ENCODE measurements at places on chromosomes 3 and 15.

GRCh38 chr3:44762170-44762677, 630 bp downstream of the KIF15 start:
- no peak for DNase-seq

- DNase-seq: peak; percentile 89
Observed at GRCh38 chr15:74799856-74800558, 12.6 kb upstream of the LMAN1L start.

DNA sequence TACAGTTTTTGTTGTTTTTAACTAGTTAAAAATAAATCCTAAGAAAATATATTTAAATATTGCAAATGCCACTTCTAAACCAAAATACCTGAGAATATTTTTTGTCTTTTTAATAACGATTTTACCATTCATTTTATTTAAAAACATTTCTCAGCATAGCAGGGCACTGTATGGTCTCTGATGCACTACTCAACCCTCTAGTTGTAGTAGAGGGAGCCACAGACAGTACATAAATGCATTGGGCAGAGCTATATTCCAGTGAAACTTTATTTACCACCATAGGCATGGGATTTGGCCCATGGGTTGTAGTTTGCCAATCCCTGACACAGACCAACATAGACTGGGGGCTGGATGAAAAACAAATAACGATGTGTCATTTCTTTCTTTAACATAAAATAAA, 214.4 kb upstream of the UBE2E1 start:
- DNase-seq: no peak

- no peak for DNase-seq
Observed at GRCh38 chr15:39318231-39318630, 262.6 kb upstream of the THBS1 start.

DNA sequence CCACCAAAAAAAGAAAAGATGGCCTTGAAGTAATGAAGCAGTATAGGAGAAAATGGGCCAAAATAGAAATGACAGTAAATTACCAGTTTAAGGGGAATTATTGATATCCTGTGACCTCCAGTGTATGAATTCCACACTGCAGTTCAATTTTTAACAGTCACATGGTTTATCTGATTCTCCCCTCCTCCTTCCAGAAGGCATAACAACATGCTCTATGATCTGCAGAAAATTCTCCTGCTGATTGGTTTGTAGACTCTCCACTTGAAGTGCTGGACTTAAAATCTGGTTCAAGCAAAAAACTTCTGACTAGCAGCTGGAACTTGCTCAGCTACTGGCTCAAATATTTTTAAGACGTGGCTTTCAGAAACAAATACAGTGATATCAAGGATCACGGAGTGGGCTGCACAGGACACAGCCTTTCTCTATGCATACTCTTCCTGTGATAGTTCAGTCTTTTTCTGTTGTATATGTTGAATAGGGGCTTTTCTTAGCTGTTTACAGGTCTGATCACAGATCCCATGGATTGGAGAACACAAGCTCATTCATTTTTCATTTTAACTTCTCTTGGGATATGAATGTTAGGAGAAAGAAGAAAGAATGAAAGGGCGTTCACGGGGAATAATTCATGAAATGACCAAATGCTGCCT, 211.5 kb downstream of the LSAMP start:
- no peak for DNase-seq

GRCh38 chr15:65424683-65425082, 1.9 kb upstream of the IGDCC4 start:
- DNase-seq: no peak

- DNase-seq: no peak
Observed at GRCh38 chr3:194255252-194256039, 95.7 kb downstream of the CPN2 start.

GRCh38 chr3:122398920-122399319, 14.9 kb downstream of the FAM162A start:
- no peak for DNase-seq

DNA sequence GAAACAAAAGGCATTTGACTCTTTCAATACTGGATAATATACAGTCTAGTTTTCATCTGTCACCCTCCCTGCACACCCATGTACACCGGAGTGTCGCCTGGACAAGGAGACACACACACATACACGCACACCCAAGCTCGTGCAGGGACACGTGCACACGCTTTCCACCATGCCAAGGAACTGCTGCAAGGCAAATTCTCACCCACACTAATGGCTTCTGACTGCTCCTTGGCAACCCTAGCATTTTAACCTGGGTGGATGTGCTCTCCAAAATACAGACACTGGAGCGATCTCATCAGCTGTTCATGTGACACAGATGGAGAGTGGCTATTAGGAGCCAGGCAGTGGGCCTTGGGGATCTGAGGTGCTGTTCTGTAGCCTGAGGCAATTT, 61.6 kb downstream of the MEIS2 start:
- DNase-seq: no peak

DNA sequence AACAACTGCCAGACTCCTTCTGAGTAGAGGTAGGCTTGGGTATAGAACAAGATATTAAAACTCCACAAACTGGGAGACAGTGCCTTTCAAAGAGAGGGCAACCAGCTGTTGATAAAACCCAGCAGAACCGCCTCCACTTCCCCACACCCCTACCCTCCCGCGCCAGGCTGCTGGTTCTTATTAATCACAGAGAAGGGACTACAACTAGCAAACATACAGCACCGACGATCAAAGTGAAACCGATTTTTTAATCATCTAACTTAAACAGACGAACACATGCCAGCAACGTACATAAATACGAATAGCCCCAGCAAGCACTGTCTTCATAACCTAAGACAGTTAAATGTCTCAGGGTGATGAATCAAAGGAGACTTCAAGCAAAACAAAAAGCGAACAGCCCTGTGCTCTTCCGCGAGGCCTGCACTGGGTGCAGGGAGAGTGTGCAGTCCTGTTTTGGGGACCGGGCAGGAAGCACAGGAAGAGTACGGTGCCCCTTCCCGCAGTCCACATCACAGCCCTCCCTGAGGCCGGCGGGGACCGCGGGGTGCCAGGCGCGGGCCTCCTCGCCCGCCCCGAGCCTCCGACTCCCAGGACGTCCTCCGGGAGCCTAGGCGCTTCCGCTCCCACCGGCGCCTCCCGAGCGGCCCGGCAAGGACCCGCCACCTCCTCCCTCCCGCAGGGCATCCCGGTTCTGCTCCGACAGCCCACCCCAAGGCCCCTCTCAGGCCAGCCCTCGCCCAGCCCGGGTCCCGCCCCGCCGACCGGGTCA, 75.1 kb upstream of the VGLL4 start:
- no peak for DNase-seq

DNA sequence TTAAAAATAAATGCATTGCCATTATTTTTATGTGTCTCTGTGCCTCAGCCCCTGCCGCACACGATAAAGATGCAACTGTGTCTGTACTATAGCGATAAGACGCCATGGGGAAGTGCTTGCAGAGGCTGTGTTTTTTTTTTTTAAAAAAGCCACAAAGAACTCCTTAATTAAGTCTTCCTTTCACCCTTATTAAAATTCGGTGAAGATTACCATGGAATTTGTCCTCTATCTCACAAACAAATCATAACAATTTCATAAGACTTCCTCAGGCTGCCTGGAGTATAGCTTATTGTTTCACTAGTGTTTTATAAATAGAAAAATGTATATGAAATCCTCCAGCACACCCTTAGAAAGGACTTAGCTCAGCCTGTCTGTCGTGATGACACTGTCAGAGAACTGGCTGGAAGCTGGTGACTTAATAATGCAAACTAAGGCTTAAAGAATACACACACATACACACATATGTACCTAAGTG, 374.8 kb upstream of the SLCO3A1 start:
- DNase-seq: no peak

GRCh38 chr3:161409069-161409468, 37.8 kb upstream of the SPTSSB start:
- no peak for DNase-seq

- no peak for DNase-seq
Observed at GRCh38 chr15:59946084-59946483, 58.0 kb upstream of the FOXB1 start.
